ENCODE measurements at places on chromosomes 16 and 17. TPM values are rescaled to one million over a fixed set of nuclear protein-coding genes. Genes with fewer than 3 reads are reported as not detected.

ITGAD gene
- total RNA-seq = 0.11 TPM

NUPR1 gene
- 221 TPM for total RNA-seq

CMTM2 gene
- total RNA-seq = not detected

CTRL gene
- total RNA-seq = not detected

TBC1D3K gene
- not detected for total RNA-seq

HAS3 gene
- 1.1 TPM for total RNA-seq

GPR142 gene
- total RNA-seq = not detected

CDRT15L2 gene
- total RNA-seq = not detected

- no peaks in the 10 kb centered on the region for H3K27me3 ChIP-seq
- no peak for DNase-seq
- H3K4me3 ChIP-seq = no peak overlapping the region
Observed at GRCh38 chr17:81230043-81230820, 7.5 kb upstream of the CEP131 start.

DNA sequence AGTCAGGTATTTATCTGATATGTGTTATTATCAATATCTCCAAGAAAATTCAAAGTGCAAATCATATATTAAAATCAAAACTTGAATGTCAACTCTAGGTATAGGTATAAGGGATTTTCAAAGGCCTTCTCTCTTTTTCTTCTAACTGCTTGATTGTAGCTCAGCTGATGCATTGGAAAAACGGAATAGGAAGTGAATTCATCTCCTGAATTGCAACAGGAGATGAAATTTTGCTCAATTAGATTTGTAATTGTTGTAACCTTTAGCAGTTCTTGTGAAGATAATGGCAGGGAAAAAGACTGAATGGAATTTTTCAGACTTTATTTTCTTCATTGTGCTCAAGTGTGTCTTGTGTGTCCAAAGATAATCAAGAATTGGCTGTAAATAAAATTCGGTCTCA lies 190.2 kb upstream of the KCNJ16 start:
- DNase-seq = no peak
- H3K27me3 ChIP-seq = no peaks in the 10 kb centered on the region
- no peak overlapping the region for H3K27ac ChIP-seq

DNA sequence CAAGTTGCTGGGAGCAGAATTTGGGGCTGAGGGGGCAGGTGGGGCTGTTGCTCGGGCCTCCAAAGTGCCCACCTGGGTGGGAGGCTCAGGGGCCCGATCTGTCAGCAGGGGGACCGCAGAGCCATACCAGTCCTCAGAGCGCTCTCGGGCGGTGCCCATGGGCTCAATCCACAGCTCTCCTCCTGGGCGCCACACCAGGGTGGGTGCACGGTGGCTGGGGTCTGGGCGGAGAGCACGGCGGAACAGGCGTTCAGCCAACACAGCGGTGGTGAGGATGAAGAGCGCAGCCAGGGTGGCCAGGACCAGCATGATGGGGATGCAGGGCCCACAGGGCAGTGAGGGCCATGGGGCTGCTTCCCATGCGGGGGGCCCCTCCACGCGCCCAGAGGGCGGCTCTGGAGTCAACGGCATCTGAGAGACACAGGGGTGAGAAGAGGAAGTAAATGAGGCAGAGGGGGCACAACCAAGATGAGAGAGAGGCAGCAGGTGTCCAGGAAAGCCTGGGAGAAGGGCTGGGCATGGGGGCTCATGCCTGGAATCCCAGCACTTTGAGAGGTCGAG lies 1.2 kb downstream of the C16orf54 start:
- H3K27me3 ChIP-seq = no peaks in the 10 kb centered on the region
- no peak overlapping the region for H3K27ac ChIP-seq
- DNase-seq = no peak
- no peak overlapping the region for H3K4me3 ChIP-seq
- no peaks in the 10 kb centered on the region for H3K36me3 ChIP-seq
- no peaks in the 10 kb centered on the region for H3K4me1 ChIP-seq

GRCh38 chr16:2967211-2967631 lies 1.9 kb upstream of the PAQR4 start:
- H3K36me3 ChIP-seq = no peaks in the 10 kb centered on the region
- peaks cover 41% of the 10 kb centered on the region for H3K4me1 ChIP-seq
- H3K27me3 ChIP-seq = peaks cover 58% of the 10 kb centered on the region

- H3K4me1 ChIP-seq = no peaks in the 10 kb centered on the region
- DNase-seq = no peak
- no peak overlapping the region for H3K27ac ChIP-seq
- no peak overlapping the region for H3K4me3 ChIP-seq
Observed at GRCh38 chr17:72614476-72614870, 478.0 kb downstream of the SLC39A11 start.

GRCh38 chr17:59963738-59964481 lies 630 bp downstream of the RNFT1 start:
- no peaks in the 10 kb centered on the region for H3K36me3 ChIP-seq
- peak overlapping the region; percentile 79 for H3K27ac ChIP-seq
- H3K4me1 ChIP-seq = peaks cover 25% of the 10 kb centered on the region
- no peaks in the 10 kb centered on the region for H3K27me3 ChIP-seq
- DNase-seq = peak; percentile 75
- H3K4me3 ChIP-seq = peak overlapping the region; percentile 28

- no peak overlapping the region for H3K4me3 ChIP-seq
- DNase-seq = no peak
- peaks cover 13% of the 10 kb centered on the region for H3K4me1 ChIP-seq
- no peaks in the 10 kb centered on the region for H3K27me3 ChIP-seq
- H3K36me3 ChIP-seq = peaks cover 26% of the 10 kb centered on the region
- H3K27ac ChIP-seq = no peak overlapping the region
Observed at GRCh38 chr16:9124908-9125584, 33.6 kb downstream of the HAPSTR1 start.

DNA sequence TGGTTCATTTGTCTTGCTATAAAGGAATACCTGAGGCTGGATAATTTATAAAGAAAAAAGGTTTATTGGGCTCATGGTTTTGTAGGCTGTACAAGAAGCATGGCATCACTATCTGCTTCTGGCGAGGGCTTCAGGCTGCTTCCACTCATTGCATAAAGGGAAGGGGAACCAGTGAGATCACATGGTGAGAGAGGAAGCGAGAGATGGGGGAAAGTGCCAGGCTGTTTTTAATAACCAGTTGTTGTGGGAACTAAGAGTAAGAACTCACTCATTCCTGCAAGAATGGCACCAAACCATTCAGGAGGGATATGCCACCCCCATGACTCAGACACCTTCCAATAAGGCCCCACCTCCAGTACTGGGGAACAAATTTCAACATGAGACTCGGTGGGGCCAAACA lies 24.3 kb downstream of the SPECC1 start:
- no peak for DNase-seq
- H3K36me3 ChIP-seq = no peaks in the 10 kb centered on the region
- no peak overlapping the region for H3K27ac ChIP-seq

DNA sequence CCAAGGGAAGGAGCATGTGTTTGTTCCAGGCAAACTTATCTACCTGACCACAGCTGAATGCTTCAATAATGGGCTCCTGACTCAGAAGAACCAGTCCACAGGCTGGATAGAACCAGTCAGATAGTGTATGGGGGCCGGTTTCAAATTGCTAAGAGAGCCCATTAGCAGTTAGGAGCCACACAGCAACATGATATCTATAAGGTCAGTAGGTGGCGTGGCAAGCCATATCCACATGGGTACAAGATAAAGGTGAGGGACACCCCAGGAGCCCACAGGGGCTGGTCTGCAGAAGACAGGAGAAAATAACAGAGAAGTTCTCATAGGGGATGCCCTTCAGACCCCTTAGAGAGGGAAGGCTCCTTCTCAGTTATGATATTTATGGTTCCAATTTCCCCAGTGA lies 31.6 kb upstream of the CDRT15 start:
- H3K4me3 ChIP-seq = no peak overlapping the region
- no peak for DNase-seq
- no peaks in the 10 kb centered on the region for H3K36me3 ChIP-seq
- H3K27me3 ChIP-seq = no peaks in the 10 kb centered on the region
- no peak overlapping the region for H3K27ac ChIP-seq

GRCh38 chr17:63232565-63233310 lies 213.4 kb downstream of the CYB561 start:
- H3K27me3 ChIP-seq = no peaks in the 10 kb centered on the region
- H3K4me3 ChIP-seq = no peak overlapping the region
- no peak overlapping the region for H3K27ac ChIP-seq
- no peak for DNase-seq
- H3K36me3 ChIP-seq = no peaks in the 10 kb centered on the region

DNA sequence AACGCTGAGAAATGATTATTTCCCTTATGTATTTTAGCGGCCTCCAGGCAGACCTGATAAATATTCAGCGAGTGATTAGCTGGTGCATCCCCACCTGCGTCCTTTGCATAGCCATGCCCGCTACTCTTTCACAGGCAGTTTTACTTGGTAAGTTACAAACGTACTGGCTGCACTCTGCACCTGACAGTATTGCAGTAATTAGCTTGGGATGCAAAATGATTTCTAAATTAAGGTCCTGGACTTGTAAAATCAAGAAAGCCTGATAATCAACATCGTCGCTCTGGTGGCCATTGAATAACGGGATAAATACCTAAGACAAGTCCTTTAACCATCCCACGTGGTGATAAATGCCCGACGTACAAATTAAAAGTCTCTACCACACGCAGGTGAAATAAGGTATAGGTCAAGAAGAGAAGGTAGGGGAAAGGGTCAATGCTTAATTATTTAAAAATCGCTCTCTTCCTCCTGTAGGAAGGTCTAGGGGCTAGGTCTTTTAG lies 998 bp upstream of the PRKCA start:
- no peaks in the 10 kb centered on the region for H3K27me3 ChIP-seq
- H3K4me1 ChIP-seq = peaks cover 27% of the 10 kb centered on the region
- DNase-seq = no peak

- H3K27ac ChIP-seq = no peak overlapping the region
- no peaks in the 10 kb centered on the region for H3K27me3 ChIP-seq
- DNase-seq = peak; percentile 25
Observed at GRCh38 chr16:28473714-28474265, 1.7 kb upstream of the NPIPB7 start.

- no peaks in the 10 kb centered on the region for H3K36me3 ChIP-seq
- no peak for DNase-seq
- H3K27ac ChIP-seq = no peak overlapping the region
- H3K4me1 ChIP-seq = no peaks in the 10 kb centered on the region
- H3K27me3 ChIP-seq = no peaks in the 10 kb centered on the region
Observed at GRCh38 chr16:5028950-5029475, 4.7 kb downstream of the NAGPA start.

GRCh38 chr16:11310634-11310977 lies 29.5 kb upstream of the PRM1 start:
- H3K4me3 ChIP-seq = no peak overlapping the region
- no peak overlapping the region for H3K27ac ChIP-seq
- no peak for DNase-seq
- H3K4me1 ChIP-seq = peaks cover 6% of the 10 kb centered on the region
- H3K27me3 ChIP-seq = no peaks in the 10 kb centered on the region

DNA sequence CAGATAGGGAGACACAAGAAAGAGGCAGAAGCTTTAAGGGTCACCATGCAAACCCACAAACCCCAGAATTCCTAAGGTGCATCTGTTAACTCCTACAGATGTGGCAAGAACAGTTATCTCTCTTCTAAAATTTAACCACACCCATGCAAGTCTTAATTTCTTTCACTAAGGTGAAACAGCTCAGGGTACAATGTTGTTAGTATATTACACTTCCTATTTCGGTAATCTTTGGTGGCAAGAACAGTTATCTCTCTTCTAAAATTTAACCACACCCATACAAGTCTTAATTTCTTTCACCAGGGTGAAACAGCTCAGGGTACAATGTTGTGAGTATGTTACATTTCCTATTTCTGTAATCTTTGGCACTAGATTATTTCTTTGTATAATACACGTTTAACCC lies 6.6 kb downstream of the CCL23 start:
- no peak overlapping the region for H3K27ac ChIP-seq
- no peak overlapping the region for H3K4me3 ChIP-seq
- H3K27me3 ChIP-seq = no peaks in the 10 kb centered on the region
- H3K36me3 ChIP-seq = no peaks in the 10 kb centered on the region
- no peak for DNase-seq

GRCh38 chr17:57009737-57010445 lies 32.0 kb downstream of the SCPEP1 start:
- H3K36me3 ChIP-seq = peaks cover 4% of the 10 kb centered on the region
- H3K27me3 ChIP-seq = no peaks in the 10 kb centered on the region
- no peak overlapping the region for H3K27ac ChIP-seq

DNA sequence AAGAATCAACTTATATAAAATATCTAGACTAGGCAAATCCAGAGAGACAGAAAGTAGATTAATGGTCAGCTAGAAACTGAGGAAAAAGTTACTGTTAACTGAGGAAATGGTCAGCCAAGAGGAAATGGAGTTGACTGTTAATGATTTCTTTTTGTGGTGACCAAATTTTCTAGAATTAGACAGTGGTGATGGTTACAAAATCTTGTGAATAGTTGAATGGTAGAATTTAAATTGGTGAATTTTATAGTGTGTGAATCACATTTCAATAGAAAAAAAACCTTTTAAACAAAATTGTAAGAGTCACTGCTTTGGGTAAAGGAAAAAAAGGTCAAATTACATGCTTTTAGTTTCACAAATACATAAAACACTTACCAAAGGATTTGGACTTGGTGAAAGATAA lies 30.0 kb downstream of the APPBP2 start:
- no peak overlapping the region for H3K27ac ChIP-seq
- H3K4me3 ChIP-seq = no peak overlapping the region
- no peaks in the 10 kb centered on the region for H3K27me3 ChIP-seq
- no peaks in the 10 kb centered on the region for H3K4me1 ChIP-seq
- H3K36me3 ChIP-seq = no peaks in the 10 kb centered on the region

GRCh38 chr17:60600490-60601446 lies 775 bp downstream of the PPM1D start:
- H3K27ac ChIP-seq = peak overlapping the region; percentile 92
- no peaks in the 10 kb centered on the region for H3K27me3 ChIP-seq
- H3K4me3 ChIP-seq = peak overlapping the region; percentile 100
- H3K4me1 ChIP-seq = peaks cover 39% of the 10 kb centered on the region
- peak; percentile 92 for DNase-seq

All from adrenal gland (tissue), 19 donors.